ENCODE measurements at places on chromosomes 1 and 21.

- no peak for DNase-seq
Measured at GRCh38 chr1:33957854-33958253, 94.0 kb downstream of the HMGB4 start.

DNA sequence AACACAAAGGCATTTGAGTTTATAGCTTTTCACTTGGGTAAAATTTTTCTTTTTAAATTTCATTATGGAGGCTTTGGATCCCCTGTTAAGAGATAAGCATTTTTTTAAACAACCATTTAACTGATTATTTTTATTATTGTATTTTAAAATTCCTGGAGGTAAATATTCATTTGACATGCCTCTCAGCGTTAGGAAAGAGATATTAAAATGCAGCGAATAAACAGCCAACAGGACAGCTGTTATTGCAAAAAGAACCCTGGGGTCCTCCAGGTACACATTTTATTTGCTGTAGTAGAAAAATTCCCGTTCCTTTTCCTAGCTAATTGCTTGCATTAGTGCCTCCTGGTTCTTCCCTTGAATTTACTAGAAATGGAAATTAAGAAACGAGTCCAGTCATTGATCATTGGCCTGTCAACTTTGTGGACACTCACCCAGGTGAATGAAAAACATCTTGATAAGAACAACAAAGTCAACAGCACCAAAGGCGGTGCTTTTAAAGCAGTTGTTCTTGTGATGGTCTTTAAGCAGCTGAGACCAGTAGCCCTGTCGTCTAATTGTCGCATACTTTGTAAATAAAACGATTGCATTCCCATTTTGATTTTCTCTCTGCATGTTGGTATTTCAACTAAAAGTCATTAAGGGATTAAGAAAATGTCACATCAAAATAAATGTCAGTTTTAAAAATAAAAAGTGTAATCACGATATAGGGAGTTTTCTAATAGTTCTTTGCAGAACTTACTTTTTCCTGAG lies 282.4 kb downstream of the GRIK1 start:
- DNase-seq = no peak

DNA sequence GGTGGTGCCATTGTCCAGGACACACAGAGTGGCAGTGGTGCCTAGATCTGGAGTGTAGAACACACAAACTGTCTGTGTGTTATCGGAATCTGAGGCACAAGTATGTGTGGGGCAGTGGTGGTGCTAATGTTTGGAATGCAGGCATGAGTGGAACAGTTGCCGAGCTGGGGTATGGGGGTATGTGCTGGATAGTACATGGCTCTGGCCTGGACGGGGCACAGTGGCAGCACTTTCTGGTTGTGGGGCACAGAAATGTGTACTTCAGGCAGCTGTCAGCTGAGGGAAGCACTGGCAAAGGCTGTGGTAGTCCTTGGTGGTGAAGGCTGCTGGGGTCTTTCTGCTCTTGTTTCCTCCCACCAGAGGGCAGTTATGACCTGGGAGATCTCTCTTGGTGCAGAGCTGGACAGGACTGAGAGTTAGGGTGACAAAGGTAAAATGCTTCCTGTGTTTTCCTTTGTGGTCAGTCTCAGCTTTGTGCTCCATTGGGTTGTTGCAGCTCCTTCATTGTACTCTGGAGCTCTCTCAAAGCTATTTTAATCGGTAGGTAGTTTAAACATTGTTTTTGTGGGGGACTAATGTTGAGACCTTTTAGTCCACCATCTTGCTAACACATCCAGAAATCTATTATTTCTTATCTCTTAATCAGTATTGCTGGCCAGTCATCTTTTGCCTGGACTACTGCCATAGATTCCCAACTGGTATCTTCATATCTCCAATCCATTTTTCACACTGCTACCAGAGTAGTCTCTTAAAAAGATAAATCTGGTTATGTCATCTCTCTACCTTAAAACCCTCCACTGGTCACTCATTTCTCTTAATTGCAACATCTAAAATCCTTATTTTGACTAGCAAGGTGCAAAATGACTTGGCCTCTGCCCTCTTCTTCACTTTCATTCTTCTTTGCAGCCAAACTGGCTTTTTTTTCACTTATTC lies 83.9 kb upstream of the NBPF4 start:
- DNase-seq = no peak

DNA sequence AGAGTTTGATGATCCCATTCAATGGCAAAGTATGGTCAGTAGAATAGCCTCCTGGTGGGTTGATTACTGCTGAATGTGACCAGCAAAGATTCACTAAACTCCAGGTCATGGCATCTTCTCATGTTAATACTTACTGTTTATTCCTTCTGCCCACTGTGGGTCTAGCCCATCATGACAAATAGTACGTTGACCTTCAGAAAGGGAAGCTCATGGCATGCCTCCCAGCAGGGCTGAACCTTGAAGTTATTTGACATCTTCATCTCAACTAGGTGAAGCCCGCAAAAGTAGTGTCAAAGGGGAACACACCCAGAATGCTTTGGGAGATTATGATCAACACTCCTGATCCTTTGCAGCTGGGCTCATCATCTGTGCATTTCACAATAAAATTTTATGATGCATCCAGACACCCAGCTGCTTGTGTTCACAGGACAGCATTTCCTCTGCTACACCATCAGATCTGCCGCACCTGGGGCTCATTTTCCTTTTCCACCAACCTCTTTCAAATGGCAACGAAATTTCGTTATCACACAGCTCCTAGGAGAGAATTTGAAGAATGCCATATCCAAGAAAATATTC lies 49.6 kb downstream of the HLX start:
- no peak for DNase-seq

- DNase-seq = no peak
Measured at GRCh38 chr1:44543786-44544185, 130.5 kb downstream of the TMEM53 start.

- no peak for DNase-seq
Measured at GRCh38 chr1:40421431-40422384, 28.6 kb upstream of the ZFP69B start.

DNA sequence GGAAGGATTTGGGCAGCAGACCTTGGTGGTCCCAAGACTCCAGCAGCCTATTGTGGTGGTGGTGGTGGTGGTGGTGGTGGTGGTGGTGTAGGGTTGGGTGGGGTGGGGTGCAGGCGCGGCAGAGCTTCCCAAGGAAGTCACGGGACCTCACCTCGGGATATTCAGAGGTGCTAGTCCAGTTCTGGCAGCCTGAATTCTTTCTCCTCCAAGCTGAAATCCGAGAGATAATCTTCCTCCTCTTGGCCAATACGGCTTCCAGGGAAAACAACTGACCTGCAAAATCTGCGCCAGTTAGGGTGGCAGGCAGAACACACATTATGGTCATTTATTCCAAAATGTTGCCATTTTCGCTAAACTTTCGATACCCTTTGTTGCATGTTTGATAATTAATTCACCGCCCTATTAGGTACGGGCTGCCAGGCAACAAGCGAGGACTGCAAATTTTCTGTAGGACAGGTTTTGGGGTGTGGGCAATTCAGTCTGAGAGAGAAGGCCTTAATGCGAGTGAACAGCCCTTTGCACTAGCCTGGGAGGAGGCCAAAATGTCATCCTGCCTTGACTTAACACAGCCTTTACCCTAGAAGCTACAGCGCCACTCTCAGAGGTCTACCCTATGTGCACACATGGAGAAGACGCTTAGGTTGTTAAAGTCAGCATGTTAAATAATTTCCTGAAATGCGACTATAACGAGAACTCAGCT lies 33.2 kb upstream of the BSDC1 start:
- DNase-seq = no peak

GRCh38 chr21:38956521-38956855 lies 150.8 kb downstream of the ETS2 start:
- no peak for DNase-seq

- DNase-seq = peak; percentile 34
Measured at GRCh38 chr21:36589352-36589971, 109.5 kb upstream of the SIM2 start.

- no peak for DNase-seq
Measured at GRCh38 chr1:42043182-42043581, 110.0 kb upstream of the GUCA2B start.

DNA sequence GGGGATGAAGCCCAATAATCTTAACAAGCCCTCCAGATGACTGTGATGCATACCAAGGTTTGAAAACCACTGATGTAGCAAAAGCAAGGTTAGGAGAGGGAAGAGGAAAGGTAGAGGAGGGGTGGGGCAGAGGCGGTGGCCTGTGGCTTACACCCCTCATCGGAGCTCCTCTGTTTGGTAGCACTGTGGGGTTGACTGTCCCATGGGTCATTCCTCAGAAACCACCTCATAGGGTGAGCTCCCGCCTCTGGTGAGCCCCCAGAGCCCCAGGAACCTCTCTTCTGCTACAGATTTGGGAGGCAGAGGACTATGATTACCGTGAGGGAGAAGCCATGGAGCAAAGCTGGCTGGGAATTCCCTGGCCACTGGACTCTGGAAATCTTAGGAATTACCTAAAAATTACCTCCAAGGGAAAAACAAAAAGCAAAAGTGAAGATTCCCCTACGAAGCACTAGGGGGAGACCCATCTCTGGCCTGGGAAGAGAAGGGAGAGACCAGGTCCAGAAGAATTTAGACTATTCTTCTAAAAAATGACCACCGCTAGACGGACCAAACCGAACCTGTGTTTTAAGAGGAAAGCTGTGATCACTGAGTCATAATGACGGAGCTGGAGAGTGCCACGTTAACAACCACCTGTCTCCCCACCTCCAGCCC lies 1.5 kb upstream of the RASSF5 start:
- DNase-seq = no peak

DNA sequence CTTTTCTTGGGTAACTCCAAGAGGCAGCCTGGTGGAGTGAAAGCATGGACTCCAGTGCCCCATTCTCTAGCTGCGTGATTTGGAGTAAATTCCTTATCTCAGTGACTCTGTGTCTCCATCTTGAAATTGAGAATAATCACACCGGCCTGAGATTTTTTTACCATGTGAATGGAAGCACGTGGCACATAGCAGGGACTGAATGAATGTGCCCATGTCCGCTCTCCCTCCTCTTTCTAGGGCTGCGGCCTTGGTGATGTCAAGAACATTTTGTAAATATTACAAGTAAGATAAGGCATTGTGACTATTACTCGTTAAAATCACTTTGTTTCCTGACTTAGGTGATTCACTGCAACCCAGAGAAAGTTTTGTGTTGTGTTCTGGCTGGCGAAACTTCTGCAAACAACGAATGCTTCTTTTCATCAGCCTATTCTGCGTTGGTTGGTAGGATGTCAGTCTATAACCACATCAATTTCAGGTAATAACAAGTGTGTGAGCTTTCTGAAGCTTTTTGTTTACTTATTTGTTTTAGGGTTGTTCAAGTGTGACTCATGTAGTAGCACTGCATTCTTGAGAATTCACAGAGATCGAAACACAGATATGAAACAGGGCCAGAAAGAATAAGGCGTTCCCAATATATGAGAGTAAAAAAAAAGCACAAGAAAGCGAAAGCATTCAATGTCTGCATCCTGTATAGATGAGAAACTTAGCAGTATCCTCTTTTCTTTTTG lies 135.7 kb upstream of the SLC45A1 start:
- DNase-seq = no peak

DNA sequence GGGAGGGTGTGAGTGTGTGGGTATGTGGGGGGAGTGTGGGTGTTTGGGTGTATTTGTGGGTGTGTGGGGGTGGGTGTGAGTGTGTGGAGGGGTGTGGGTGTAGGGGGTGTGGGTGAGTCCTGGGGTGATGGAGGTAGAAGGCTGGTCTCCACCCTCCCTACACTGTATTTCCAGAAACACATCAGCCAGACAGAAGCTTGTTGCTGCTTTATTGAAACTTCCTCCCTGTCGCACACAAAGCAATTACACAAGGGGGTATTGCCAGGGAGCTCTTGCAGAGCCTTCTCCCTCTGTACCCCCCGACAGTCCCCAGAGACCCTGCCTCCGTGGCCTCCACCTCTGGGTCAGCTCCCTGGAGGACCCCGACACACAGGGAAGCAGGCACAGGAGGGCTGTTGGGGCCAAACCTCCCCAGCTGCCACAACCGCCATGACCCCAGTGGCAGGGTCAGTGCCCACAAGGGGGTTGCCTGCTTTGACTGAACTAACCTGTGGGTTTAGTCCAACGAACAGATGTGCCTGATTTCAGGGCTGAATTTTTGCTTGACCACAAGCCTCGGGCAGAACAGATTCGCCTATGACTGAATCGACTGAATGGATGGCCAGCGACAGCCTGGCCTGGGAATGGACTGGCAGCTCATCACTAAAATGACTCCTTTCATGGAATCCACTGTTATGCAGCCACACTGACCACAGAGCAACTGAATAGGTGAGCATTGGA lies 9.1 kb upstream of the MATN1 start:
- no peak for DNase-seq

GRCh38 chr1:33147997-33148314 lies 33.9 kb downstream of the TRIM62 start:
- DNase-seq = peak; percentile 19

DNA sequence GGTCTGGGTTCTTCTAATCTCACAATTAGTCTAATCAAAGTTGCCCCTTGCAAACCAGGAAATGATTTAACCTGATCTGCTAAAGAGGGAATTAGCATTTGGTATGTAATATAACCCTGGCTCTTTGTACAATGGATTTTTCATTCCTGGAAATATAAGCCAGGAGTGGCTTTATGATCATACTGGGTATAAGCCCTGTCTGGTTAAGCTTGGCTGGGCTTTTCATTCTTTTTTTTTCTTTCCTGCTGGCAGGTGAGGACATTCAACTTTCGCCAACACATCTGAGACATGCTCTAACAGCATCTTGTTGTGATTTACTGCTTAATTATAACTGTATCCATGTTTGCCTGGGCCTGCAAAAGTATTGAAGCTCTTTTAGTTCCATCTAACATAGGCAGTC lies 20.4 kb upstream of the SDE2 start:
- DNase-seq = no peak

DNA sequence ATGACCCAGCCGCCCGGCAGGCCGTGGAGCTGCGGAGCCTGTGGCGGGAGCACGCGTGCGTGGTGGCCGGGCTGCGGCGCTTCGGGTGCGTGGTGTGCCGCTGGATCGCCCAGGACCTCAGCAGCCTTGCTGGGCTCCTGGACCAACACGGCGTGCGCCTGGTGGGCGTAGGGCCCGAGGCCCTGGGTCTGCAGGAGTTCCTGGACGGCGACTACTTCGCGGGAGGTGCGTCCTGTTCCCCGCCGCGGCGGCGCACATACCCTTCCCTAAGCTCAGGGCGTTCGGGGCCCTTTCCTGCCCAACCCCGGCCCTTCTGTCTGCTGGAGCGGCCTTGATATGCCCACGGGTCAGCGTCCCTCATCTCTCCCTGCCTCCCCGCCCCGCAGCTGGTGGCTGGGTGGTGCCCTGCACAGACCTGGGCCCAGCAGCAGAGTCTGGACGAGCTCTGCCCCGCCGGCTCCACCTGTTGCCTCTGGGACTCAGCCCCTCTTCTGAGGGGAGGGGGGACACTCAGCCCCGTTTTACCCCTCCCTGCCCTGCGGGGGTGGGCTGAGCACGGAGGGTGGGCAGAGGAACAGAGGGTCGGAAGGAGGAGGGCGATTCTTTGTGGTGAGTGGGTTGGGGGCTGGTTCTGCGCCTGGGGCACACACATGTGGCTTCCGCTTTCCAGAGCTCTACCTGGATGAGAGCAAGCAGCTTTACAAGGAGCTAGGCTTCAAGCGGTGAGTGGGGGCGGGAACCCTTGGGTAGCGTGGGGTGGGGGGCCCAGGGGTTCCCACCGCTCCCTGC lies 688 bp downstream of the PRXL2B start:
- no peak for DNase-seq
